ENCODE measurements at places on chromosomes 7 and 10.

- peak; percentile 49 for DNase-seq
Measured at GRCh38 chr7:25565949-25566348, 337.7 kb upstream of the NPVF start.

GRCh38 chr7:1598961-1599639 lies 29.3 kb upstream of the PSMG3 start:
- no peak for DNase-seq

- no peak for DNase-seq
Measured at GRCh38 chr10:80260295-80261243, 28.9 kb downstream of the MAT1A start.

DNA sequence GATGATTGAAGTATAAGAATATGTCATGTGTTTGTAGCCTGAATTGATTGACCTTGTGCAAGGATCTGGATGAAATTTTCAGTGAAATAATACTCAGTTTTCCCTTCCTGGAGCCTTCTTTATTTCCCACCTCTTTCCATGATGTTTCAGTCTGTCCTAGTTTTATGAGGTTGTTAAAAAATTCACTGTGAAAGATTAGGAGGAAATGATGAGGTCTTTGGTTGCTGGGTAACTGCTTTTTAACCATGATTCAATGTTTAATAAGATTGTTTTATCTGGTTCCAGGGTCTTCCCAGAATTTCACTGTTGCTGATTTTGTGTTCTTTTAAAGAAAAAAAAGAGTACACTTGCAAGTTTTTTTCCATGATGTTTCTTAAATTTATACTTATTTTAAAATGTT lies 221.5 kb downstream of the MBL2 start:
- no peak for DNase-seq
